ENCODE measurements at places on chromosomes 4 and X. TPM values are rescaled to one million over a fixed set of nuclear protein-coding genes. Genes with fewer than 3 reads are reported as not detected.

Gene XAGE2
- total RNA-seq = not detected

DNA sequence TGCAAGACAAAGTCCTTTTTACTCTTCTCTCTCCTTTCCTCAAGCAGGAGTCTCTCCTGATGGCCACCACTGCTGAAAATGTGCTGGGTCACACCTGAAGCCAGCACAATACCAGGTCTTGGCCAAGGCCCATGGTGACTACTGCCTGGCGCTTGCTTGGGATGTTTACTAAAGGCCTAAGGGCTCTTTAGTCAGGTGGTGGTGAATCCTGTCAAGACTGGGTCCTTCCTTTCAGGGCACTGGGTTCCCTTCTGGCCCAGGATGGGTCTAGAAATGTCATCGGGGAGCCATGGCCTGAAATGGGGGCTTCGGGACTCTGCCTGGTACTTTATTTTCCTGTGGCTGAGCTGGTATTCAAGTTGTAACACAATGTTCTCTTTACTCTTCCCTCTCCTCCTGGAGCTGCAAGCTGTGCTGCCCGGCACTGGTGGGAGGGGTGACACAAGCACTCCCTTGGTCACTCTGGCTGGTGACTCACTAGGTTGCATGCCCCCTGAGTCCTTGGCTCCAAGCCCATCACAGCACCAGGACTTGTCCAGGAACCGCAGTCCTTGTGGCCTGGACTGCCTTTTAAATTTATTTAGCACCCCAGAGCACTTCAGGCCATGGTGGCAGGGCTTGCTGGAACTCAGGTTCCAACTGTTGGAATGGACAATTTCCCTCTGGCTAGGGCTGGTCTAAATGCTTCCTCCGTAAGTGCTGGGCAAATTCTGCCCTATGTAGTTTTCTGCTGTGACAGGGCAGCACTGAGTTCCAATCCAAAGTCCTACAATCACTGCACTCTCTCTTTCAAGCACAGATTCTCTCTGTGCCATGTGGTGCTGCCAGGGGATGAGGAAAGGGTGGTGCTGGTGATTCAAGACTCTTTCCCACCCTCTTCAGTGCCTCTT lies 11.3 kb downstream of the ARL13A start:
- DNase-seq = no peak

GRCh38 chr4:13903901-13904300 lies 276.4 kb upstream of the BOD1L1 start:
- DNase-seq = no peak

DNA sequence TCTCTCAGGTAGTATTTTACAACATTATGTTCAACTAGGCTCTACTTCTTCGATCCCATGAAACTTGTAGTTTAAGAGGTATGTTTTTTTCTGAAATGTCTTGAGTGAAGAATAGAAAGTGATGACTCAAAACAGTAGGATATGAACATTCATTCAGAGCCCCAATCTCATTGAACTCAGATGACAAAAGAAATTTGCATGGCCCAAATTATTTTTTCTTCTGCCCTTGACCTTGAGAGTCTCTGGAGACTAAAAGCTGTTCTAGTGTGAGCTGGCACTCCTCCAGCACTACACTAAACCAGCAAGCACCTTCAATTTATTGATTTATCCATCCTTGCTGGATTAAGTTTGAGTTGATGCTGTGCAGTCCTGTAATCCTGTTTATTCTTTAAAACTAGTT lies 4.0 kb downstream of the DCLK2 start:
- DNase-seq = no peak

- DNase-seq = no peak
Measured at GRCh38 chr4:77473509-77473908, 132.1 kb upstream of the CXCL13 start.
